ENCODE measurements at places on chromosomes 2 and 18. TPM values are rescaled to one million over a fixed set of nuclear protein-coding genes. Genes with fewer than 3 reads are reported as not detected.

- no peak for DNase-seq
- no peaks in the 10 kb centered on the region for H3K27me3 ChIP-seq
- no peak overlapping the region for H3K4me3 ChIP-seq
- no peaks in the 10 kb centered on the region for H3K36me3 ChIP-seq
- H3K4me1 ChIP-seq: peaks cover 6% of the 10 kb centered on the region
- no peak overlapping the region for H3K27ac ChIP-seq
Measured at GRCh38 chr18:51430538-51430937, 233.1 kb upstream of the MEX3C start.

Gene MGAT4A
- polyA plus RNA-seq: 37.5 TPM

DNA sequence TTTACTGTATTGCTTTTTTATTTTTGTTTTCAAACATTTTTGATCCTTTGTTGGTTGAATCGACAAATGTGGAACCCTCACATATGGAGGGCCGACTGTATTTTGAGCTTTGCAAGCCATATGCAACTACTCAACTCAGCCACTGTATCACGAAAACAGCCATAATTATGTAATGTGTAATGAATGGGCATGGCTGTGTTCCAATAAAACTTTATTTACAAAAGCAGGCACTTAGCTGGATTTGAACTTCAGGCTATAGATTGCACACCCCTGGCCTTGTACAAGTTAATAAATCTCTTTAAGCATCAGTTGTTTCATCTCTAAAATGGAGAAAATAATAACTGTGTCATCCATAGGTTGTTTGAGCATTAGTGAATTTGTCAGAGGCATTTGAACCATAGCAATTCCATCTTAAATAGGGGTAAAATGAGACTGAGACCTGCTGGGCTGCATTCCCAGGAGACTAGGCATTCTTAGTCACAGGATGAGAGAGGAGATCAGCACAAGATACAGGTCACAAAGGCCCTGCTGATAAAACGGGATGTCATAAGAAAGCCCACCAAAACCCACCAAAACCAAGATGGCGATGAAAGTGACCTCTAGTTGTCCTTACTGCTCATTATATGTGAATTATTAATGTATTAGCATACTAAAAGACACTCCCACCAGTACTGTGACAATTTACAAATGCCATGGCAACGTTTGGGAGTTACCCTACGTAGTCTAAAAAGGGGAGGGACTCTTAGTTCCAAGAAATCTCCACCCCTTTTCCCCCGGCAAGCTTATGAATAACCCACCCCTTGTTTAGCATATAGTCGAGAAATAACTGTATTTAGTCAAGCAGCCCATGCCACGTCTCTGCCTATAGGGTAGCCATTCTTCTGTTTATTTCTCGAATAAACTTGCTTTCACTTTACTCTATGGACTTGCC lies 13.7 kb upstream of the LTBP1 start:
- H3K36me3 ChIP-seq: no peaks in the 10 kb centered on the region
- DNase-seq: no peak
- no peak overlapping the region for H3K4me3 ChIP-seq

Gene POLR1B
- polyA plus RNA-seq: 23.7 TPM

Gene DYNAP
- polyA plus RNA-seq: 0.37 TPM

Gene EHD3
- polyA plus RNA-seq: 3.9 TPM

- peaks cover 18% of the 10 kb centered on the region for H3K27me3 ChIP-seq
- no peak for DNase-seq
- H3K4me3 ChIP-seq: no peak overlapping the region
- no peak overlapping the region for H3K27ac ChIP-seq
- H3K36me3 ChIP-seq: no peaks in the 10 kb centered on the region
Measured at GRCh38 chr2:238856713-238857567, 9.1 kb downstream of the TWIST2 start.

DNA sequence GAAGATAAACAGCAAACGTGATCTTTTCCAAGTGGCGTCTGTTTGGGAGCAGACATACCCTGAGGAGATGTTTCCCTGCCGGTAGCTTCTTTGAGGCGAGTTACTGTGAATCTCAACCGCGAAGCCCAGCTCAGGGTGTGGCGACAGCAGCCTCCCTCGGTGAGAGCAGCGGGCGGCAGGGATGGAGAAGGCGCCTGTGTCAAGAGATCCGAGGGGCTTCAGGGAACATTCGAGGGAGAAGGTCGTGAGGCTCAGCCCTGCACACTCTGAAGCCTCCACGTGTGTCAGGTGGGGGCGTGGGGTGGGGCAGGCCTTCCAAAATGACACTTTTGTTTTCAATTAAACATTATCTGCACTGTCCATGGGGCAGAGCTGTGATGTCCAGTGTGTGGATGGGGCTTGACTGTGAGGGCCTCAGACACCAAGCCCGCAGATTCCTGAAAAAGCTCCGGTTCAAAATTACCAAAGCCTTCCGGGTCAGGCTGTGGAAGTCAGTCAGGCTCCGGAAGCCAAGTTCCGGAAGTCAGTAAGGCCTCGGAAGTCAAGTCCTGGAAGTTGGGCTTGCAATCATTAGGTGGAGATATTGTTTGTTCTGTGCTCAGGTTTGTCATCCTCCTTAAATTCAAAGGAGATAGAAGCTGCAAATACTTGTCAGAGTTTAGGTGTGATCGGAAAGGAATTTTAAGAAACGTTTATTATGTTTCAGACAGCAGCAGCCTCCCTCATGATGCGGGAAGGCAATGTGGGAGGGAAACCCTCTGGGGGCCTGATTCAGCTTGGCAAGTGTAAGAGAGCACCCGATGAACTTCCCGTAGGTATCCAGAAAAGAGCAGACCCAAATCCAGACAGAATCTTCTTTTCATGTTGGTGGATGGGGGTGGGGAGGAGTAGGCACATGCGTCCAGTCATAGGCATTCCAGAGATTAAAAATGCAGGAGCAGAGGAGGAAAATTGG lies 20.7 kb downstream of the SMIM21 start:
- H3K27me3 ChIP-seq: peaks cover 2% of the 10 kb centered on the region
- H3K4me3 ChIP-seq: no peak overlapping the region
- H3K27ac ChIP-seq: no peak overlapping the region
- no peak for DNase-seq
- H3K4me1 ChIP-seq: peaks cover 8% of the 10 kb centered on the region

GRCh38 chr18:50399582-50399981 lies 24.7 kb downstream of the SKA1 start:
- no peak for DNase-seq
- H3K27ac ChIP-seq: no peak overlapping the region
- H3K27me3 ChIP-seq: peaks cover 8% of the 10 kb centered on the region
- peaks cover 33% of the 10 kb centered on the region for H3K4me1 ChIP-seq
- no peaks in the 10 kb centered on the region for H3K36me3 ChIP-seq

GRCh38 chr2:232400256-232401015 lies 6.2 kb upstream of the ALPG start:
- no peak for DNase-seq
- H3K4me1 ChIP-seq: no peaks in the 10 kb centered on the region
- no peaks in the 10 kb centered on the region for H3K36me3 ChIP-seq
- peaks cover 12% of the 10 kb centered on the region for H3K27me3 ChIP-seq
- H3K4me3 ChIP-seq: no peak overlapping the region

DNA sequence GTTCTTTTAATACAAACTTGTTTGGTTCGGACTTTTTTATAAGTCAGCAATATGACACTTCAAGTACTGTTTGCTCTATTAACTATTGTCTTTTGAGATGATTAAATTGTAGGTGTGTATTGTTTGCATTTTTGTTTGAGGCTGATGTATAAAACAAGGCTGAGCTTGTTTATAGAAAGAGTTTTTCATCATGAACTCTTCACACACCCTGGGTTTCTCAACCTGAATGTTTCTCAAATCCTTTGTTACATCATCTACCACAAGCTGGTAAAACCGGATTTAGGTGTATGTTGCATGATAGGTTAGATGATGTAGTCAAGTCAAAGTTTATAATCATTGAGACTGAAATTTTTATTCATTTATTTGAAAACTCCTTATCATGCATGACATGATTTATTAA lies 335.2 kb upstream of the LRATD1 start:
- H3K4me3 ChIP-seq: no peak overlapping the region
- no peak overlapping the region for H3K27ac ChIP-seq
- no peak for DNase-seq
- H3K36me3 ChIP-seq: no peaks in the 10 kb centered on the region
- H3K27me3 ChIP-seq: no peaks in the 10 kb centered on the region

- no peak overlapping the region for H3K4me3 ChIP-seq
- no peaks in the 10 kb centered on the region for H3K36me3 ChIP-seq
- no peaks in the 10 kb centered on the region for H3K4me1 ChIP-seq
- H3K27me3 ChIP-seq: no peaks in the 10 kb centered on the region
Measured at GRCh38 chr18:30806823-30807222, 235.7 kb downstream of the DSC3 start.

Gene RAB17
- 164 TPM for polyA plus RNA-seq

Gene TBR1
- polyA plus RNA-seq: 0.01 TPM

DNA sequence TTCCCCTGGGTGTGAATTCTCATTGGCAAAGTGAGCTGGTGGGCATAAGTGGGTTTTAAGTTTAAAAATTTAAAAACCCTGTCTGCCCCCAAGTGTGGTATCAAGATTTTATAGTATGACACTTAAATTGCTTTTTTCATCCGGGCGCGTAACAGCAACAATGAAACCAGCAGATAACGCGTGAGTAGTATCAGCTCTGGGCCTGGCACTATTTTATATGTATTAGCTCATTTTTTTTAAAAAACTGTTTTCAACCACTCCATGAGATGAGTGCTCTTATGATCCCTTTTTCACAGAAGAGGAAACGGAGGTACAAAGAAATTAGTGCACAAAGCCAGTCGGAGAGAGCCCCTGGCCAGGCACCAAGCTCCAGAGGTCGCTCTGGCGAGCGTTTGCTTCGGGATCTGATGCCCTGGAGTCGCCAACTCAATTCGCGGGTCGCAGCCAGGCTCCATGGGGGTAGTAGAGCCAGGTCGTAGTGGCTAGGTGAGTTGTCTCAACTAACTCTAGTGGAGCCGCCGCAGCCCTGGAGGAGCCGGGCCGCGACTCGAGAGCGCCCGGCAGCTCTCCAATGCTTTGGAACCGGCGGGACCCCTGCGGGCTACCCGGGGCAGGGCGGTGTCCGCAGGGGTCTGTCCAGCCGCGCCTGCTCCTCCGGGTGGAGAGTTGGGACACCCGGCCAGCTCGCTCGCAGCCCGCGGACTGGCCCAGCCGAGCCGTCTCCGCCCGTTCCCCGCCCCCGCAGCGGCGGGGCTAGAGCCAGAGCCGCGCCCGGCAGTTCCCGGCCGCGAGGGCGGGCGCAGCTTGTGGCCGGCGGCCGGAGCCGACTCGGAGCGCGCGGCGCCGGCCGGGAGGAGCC lies at the start of gene IL1R1:
IL1R1 (plus strand) TSS at position 777 of the 859 bp plus-strand sequence. CDS start 14,979 bp downstream, outside the sequence.
- H3K27ac ChIP-seq: peak within 1 kb of the TSS; percentile 65
- DNase-seq: peak; percentile 65
- no peaks in the 10 kb centered on the region for H3K36me3 ChIP-seq
- H3K27me3 ChIP-seq: peaks cover 26% of the 10 kb centered on the region
- H3K4me3 ChIP-seq: peak within 1 kb of the TSS; percentile 55

DNA sequence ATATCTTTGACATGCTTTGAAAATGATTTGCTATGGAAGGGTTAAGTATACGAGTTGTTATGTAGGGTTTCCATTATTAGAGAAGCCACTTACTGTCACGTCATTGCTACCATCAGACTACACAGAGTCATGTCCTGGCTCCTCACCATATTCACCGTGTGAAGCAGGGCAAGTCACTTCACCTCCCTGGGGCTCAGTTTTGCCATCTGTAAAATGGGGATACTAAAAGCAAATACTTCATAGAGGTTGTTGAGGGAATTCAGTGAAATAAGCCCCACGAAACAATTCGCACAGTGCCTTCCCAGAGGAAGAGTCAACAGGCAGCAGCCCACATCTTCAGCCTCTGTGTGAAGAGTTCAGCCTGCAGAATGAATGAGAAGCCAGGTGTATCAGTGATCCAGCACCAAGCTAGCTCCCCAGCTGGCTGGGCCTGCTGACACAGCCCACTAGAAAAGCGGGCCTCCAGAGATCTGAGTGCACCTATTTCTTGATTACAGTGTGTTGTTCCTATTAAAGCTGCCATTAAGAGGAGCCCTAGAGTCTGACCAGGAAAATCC lies 3.4 kb downstream of the DIPK1C start:
- no peaks in the 10 kb centered on the region for H3K36me3 ChIP-seq
- peaks cover 50% of the 10 kb centered on the region for H3K27me3 ChIP-seq
- H3K27ac ChIP-seq: no peak overlapping the region
- DNase-seq: no peak
- peaks cover 4% of the 10 kb centered on the region for H3K4me1 ChIP-seq
- H3K4me3 ChIP-seq: no peak overlapping the region

DNA sequence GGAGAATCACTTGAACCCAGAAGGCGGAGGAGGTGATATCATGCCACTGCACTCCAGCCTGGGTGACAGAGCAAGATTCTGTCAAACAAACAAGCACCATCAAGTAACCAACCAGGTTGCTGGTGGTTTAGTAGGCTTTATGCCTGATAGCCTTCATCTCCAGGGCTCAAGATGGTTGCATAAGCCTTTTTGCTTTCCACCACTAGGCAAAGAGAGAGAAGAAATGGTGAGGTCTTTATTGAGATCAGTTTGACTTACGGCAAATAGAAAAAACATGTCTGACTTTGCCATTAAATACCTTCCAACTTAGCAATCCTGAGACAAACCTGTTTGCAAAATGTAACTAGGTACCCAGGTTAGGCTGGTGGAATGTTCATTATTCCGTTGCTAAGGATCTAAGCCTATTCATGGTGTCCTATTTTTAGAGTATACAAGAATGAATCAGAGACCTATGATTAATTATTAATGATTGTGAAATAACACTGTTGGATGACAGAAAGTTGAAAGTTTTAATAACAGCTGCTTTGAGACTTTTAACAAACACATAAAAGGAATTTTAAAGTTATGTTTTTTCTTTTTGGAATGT lies 53.5 kb upstream of the SLC38A11 start:
- H3K4me1 ChIP-seq: no peaks in the 10 kb centered on the region
- H3K27ac ChIP-seq: no peak overlapping the region
- H3K36me3 ChIP-seq: no peaks in the 10 kb centered on the region
- H3K27me3 ChIP-seq: no peaks in the 10 kb centered on the region

- H3K36me3 ChIP-seq: peaks cover 6% of the 10 kb centered on the region
- H3K27ac ChIP-seq: no peak overlapping the region
- DNase-seq: no peak
Measured at GRCh38 chr2:201419986-201420385, 31.3 kb downstream of the TRAK2 start.

Gene C18orf54
- 3.6 TPM for polyA plus RNA-seq

- no peak overlapping the region for H3K27ac ChIP-seq
- no peaks in the 10 kb centered on the region for H3K27me3 ChIP-seq
- H3K36me3 ChIP-seq: no peaks in the 10 kb centered on the region
- no peak overlapping the region for H3K4me3 ChIP-seq
- no peak for DNase-seq
Measured at GRCh38 chr18:69882965-69883668, 64.6 kb downstream of the CD226 start.

Gene ACKR3
- 92.9 TPM for polyA plus RNA-seq

- H3K27me3 ChIP-seq: no peaks in the 10 kb centered on the region
- H3K4me1 ChIP-seq: no peaks in the 10 kb centered on the region
- DNase-seq: no peak
- no peak overlapping the region for H3K27ac ChIP-seq
Measured at GRCh38 chr2:99354070-99354469, 16.9 kb downstream of the EIF5B start.
